ENCODE measurements at places on chromosomes 11 and 22.
A peak's percentile ranks its signal among the peaks of the same experiment; 100 is the strongest.

DNA sequence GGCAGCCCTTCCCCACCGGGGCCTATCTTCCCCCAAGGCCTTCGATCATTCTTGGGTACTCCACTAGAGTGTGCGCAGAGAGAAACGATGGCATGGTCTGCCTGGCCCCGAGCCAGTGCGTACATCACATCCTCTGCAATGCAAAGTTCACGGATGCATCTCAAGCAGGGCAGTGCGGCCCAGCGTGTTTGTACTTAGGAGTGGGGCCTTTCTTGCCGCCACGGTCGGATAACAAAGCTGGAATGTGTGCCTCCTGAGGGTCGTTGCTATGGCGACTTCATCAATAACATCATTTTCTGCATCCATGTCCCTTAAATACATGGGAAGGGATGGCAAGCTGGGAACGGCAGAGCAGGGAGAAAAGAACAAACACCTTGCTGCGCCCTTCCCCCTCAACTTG lies 73.9 kb downstream of the SCUBE1 start:
- no peak for DNase-seq

- no peak for DNase-seq
Observed at GRCh38 chr11:108929241-108929640, 264.4 kb downstream of the DDX10 start.

DNA sequence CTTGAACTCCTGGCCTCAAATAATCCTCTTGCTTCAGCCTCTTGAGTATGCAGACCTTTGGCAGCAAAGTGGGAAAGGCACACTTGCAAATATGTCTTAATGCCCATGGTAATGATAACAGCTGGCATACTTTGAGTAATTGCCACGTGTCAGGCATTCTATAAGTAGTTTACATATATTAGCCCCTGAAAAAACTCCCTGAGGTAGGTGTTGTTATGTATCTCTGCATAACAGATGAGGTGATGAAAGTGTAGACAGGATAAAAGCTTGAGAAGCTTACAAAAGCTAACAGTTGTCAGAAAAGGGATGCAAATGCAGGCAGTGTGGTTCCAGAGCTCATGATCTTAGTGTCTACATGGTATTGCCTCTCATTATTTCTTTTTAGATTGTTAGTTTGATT lies 291.1 kb upstream of the C11orf87 start:
- no peak for DNase-seq

DNA sequence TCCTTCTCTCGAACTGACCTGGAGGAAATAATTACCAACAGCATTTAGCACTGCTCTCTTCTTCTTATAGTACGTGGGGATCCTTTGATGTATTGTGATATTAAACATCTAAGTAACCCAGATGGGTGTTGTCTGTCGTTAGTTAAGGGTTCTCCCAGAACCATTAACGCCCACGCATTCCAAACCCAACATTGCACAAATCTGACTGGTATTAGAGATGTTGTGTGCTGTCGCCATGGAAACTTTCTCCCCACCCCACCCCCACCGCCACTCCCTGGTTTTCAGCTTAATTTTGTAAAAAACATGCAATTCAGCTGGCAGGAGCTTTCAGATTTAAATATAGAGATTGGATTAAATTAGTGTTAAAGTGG lies 1495.2 kb downstream of the TBC1D22A start:
- DNase-seq: no peak

- DNase-seq: no peak
Observed at GRCh38 chr11:126701520-126701897, 299.1 kb downstream of the KIRREL3 start.

- no peak for DNase-seq
Observed at GRCh38 chr22:40441761-40442390, 71.5 kb downstream of the SGSM3 start.

DNA sequence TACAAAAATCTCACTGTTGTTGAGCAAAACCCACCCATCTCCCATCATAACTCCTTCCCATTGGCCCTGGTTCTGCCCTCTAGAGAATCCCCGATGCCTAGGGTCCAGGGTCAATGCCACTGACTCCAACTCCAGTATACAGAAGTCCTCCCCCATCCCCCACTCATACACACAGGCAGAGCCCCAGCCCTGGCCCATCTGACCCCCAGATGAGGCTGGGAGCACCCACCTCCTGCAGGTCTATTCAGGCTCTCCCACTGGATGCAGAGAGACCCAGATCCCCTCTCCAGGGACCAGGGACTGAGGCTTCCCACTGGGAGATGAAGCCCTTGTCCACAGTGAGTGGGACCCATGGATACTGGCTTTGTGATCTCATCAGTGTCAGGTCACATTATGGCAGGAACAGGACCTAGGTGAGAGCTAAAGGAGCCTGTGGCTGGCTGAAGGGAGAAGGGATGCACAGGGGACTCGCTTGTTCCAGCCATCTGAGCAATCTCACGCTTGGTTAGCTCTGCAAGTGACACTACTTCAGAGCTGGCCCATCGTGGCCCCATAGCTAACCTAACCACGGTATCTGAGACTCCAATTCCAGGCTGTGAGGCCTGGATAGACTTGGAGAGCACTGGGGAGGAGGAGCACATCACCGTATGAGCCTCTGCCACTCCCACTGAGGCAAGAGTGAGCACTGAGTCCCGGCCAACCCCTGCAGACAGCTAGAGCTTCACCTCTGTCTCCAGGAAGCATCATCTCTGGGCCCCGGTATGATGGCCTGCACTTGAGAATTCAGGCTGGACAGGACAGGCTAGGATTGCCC lies 35.7 kb downstream of the TRIM29 start:
- DNase-seq: no peak

- no peak for DNase-seq
Observed at GRCh38 chr22:49583886-49584505, 243.7 kb downstream of the BRD1 start.

GRCh38 chr11:64489831-64490441 lies 101.1 kb upstream of the SLC22A12 start:
- peak; percentile 50 for DNase-seq

GRCh38 chr22:40322818-40323447 lies 23.4 kb upstream of the ADSL start:
- DNase-seq: no peak

- peak; percentile 52 for DNase-seq
Observed at GRCh38 chr22:38927033-38927781, 30.2 kb upstream of the APOBEC3A start.

- DNase-seq: no peak
Observed at GRCh38 chr22:41620589-41621098, at the start of gene DESI1. Gene DESI1 (minus strand): TSS chr22:41621043. CDS start chr22:41620839, 204 bp downstream.

GRCh38 chr11:10295064-10295901 lies 1.3 kb upstream of the SBF2 start:
- DNase-seq: no peak

- DNase-seq: no peak
Observed at GRCh38 chr11:26731084-26731456, 9.2 kb upstream of the SLC5A12 start.

- no peak for DNase-seq
Observed at GRCh38 chr22:26527574-26528465, 15.5 kb upstream of the TFIP11 start.

DNA sequence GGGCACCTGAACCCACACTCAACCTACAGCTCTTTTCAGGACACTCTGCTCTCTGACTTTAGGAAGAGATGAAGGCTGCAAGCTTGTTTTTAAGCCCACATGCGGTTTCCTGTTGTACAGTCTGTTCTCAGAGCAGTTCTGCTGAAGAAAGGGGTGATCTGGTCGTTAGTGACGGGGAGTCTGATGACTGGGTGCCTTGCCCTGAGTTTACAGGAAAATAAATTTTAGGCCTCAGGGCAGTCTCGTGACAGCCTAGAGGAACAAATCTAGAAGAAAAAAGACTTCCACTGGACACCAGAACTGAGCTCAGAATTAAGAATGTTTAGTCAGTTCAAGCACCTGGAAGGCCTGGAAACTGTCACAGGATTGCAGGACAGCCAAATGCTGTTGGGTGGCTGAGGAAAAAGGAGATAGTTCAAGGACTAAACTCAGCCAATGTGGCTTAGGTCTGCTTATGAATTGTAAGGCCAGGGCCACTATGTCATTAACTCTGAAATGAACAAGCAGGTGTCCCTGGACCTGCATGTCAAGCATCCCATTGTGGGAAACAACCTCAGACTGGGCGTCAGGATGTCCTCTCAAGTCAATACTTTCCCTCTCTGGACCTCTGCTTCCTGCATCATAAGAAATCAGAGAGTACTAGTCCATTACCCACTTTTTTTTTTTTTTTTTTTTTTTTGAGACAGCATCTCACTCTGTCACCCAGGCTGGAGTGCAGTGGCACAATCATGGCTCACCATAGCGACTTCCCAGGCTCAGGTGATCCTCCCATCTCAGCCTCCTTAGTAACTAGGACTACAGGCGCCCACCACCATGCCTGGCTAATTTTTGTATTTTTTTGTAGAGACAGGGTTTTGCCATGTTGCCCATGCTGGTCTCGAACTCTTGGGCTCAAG lies 5.7 kb downstream of the PIK3IP1 start:
- DNase-seq: no peak

DNA sequence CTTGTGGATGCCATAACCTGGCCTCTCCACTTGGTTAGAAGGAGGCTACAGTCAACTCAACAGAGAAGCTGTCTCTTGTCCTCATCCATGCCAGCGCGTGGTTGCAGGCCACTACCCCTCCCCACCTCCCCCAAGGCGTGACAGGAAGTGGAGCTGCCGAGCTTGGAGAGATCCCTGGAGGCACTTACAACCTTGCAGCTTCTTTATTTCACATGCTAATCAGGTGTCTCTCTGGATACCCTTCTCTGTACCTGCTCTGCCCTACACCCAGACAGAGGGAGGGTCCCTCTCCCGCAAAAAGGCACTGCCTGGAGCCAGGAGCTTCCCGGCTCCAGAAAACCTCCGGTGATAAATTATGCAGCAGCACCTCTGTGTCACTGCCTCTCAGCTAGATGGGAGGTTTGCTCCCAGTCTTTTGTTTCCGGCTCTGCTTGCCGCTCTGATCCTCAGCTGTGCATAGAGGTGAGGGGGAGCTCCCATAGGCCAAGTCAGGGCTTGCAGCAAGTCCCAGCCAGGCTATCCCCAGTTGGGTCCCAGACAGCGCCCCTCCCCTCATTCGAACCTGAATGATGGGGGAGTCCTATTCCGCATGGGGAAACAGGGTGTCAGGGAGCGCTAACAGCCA lies 5.7 kb downstream of the LRP4 start:
- DNase-seq: peak; percentile 84

- DNase-seq: peak; percentile 47
Observed at GRCh38 chr11:30914143-30914762, 328.1 kb upstream of the MPPED2 start.

GRCh38 chr22:17120281-17120680 lies 879 bp downstream of the TMEM121B start:
- DNase-seq: peak; percentile 56

DNA sequence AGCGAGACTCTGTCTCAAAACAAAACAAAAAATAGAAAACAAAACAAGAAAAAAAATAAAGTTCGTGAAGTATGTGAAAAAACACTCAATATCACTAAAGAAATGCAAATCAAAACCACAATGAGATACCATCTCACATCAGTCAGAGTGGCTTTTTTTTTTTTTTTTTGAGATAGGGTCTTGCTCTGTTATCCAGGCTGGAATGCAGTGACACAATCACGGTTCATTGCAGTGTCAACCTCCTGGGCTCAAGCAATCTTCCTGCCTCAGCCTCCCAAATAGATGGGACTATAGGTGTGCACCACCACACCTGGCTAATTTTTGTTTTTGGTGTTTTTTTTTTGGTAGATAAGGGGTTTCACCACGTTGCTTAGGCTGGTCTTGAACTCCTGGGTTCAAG lies 37.5 kb downstream of the ATG16L2 start:
- DNase-seq: no peak

GRCh38 chr11:125481531-125481930 lies 14.5 kb downstream of the FEZ1 start:
- DNase-seq: no peak

GRCh38 chr11:90241414-90241813 lies 18.6 kb upstream of the CHORDC1 start:
- no peak for DNase-seq

DNA sequence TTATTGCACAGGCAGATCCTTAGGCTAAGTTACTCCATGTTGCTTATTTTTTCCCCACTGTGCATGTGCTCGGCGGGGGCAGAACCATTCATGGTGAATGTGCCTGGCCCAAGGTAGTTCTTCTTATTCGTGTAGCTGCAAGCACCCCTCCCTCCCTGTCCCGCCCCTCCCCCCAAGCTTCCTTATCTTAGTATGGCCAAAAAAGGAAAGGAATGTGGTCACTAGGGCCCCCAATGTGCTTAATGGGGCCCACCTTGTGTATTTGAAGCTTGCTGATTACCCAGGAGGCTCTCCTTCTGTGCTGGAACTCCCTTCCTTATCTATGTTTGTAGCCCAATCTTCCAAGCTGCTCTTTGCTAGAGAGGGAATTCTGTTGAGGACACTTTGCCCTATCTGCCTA lies 1259.7 kb upstream of the RAG2 start:
- no peak for DNase-seq

GRCh38 chr11:35211952-35212351 lies 73.0 kb downstream of the CD44 start:
- no peak for DNase-seq

DNA sequence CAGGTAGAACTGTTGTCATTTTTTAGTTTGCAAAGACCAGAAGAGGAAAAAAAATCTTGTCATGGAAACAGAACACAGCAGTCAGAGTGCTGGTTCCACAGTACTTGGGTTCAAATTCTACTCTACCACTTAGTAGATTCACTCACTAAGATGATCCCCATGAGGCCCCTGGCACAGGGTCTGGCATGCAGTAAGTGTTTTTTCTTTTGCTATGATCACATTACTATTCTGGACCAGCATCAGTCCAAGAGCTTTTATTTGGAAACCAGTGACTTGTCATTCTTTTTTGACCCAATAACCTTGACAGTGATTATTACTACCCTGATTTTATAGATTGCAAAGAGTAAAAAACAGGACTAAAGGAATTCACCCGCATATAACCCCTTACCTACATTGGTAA lies 4.1 kb downstream of the EEF1G start:
- no peak for DNase-seq
